ENCODE measurements at places on chromosomes 3 and 15.

DNA sequence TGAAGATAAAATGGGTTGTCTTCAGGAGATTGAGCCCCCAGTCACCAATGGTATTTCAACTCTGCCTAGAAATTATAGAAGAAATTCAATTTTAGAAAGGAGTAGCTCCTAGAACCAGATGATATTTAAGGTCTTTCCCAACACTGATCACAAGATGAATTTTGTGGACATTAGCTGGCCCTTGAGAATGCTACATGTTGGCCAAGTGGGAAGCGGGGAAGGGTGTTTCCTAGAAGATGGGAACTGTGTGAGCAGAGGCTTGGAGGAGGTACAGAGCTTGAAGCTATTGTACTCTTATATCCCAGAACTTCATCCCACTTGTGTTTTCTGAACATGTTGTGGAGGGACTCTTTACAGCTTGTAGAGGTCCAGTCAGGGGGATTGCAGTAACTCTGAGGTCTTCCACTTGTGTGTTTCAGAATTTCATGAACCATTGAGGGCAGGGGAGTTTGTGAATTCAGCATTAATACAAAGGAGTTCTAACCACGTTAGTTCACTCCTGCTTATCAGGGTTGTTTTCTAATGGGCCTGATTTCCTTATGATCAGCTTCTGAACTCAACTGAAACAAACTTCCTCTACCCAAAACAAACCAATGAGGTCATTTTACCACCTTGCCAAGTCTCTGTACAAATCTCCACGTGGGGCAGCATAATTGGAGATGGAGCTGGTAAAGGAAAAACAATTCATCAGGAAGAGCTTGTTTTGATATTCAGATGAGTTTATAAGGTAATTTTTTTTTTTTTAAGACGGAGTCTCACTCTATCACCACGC, 152.6 kb upstream of the TPM1 start:
- DNase-seq: no peak

DNA sequence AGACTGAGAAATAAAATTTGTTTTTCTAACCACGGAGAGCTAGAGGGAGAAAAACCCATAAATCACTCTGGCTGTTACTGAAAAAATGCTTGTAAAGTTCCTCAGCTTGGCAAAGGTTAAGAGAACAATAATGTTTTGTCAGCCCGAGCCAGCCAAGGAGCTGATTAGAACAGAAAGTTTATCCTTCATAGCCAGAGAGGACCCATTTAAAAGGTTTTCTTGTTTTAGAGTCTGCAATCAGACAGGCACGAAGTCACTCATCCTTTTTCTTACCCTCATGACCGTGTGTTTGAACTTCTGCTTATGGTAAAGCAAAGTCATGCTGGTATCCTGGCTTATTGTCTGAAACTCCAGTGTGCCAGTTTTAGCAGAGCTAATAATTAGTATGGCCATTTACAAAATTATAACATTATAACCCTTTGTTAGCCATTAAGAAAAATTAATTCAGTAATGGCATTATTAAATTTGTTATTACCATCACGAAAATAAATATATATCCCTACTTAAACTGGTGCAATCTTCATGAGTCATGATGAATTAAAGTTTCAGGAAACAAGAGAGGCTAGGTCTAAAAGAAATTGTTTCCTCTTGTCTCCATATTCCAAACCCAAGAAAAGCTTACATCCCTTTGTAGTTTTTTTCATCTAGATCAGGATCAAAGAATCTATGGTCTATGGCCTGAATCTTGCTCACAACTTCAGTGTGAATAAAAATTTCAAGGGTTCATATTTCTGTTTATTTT, 13.5 kb upstream of the STXBP5L start:
- DNase-seq: no peak

DNA sequence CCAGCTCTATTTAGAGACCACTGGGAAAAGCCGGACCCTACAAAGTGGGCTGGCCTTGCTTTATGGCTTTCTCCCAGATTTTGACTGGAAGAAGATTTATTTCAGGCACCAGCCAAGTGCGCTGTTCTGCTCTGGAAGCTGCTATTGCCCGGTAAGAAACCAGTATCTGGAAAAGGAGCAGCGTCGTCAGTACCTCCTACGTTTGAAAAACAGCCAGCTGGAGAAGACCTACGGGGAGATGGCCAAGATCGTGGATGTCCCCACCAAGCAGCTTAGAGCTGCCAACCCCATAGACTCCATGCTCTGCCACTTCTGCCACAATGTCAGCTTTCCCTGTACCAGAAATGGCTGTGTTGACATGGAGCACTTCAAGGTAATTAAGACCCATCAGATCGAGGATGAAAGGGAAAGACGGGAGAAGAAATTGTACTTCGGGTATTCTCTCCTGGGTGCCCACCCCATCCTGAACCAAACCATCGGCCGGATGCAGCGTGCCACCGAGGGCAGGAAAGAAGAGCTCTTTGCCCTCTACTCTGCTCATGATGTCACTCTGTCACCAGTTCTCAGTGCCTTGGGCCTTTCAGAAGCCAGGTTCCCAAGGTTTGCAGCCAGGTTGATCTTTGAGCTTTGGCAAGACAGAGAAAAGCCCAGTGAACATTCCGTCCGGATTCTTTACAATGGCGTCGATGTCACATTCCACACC, 60.9 kb downstream of the PXYLP1 start:
- no peak for DNase-seq

- no peak for DNase-seq
Measured at GRCh38 chr3:57036952-57037351, 23.5 kb upstream of the SPATA12 start.

DNA sequence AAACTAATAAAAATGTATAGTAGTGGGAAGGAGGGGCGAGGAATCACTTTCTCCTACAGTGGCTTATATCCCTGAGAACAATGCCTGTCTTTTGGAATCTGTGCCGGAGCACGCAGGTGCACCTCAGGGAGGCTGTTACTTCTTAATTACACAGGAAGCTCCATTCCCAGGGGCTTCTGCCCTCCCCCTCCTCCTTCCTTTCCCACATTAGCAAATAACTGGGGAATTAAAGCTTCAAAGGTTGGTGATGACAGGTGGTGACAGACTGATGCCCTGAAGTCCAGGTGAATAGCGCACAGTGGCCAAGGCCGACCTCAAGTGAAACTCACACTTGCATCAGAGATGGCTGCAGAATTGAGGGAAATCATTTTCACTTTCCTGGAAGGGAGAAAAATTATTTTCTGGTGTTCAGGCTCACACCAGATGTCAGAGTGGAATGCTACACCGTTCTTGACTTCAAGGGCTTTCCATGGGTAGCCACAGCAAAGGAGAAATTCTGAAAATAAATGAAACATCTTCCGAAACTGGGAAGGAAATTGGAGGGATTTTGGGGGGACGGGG, 3.7 kb downstream of the GRAMD2A start:
- no peak for DNase-seq

DNA sequence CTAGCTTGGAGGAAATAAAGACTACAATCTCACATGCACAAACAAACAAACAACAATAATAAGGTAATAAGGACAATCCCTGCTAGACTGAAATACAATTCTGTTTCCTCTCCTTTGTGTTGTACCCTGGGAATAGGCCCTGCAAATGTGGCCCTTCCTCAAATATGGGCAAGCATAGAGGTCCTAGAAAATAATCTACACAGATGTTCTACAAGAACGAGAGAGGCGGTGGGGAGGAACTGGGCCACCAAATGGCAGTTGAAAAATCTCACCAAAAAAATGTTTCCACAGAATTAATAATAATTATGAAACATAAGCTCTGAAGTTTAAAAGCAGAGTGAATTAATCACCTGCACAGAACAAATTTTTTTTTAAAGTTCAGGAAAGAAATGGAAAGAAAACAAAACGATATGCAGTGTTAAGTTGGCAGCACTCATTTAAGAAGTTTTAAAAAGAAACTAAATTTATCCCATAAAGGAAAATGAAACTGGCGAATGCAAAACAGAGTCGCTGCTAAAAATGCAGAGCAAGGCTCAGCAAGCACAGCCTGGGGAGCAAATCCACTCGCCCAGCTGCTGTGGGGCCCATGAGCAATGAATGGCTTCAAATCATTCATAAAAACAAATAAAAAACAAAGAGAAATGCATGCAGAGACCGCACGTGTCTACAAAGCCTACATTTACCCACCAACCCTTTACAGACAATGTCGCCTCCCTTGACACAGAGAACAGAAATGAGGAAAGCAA, 475.4 kb downstream of the OCA2 start:
- DNase-seq: no peak

DNA sequence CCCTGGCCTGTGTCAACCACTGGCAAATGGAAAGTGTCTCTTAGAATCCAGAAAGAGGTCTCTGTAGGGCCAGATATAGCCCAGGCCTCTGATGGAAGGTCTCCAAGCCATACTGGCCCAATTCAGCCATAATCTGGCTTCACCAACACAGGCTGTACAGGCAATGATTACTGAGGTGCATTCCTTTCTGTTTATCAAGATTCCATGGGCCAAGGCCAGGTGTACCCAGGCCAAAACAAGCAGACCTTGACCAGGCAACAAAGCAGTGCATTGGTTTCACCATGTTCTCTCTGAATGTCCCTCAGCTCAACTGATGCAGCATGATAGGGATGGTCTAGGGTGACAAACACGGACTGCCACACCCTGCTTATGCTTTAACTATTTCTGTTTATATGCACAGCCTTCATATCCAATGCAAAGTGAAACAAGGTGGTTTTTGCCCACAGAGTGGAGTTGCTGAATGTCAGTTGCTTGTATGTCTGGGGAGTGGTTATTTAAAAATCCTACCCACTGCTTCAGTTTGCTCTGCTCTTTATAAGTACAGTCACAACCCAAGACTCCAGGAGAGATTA, 25.2 kb downstream of the CCNL1 start:
- no peak for DNase-seq

GRCh38 chr3:94453864-94454263, 391.0 kb downstream of the NSUN3 start:
- DNase-seq: no peak

- DNase-seq: no peak
Measured at GRCh38 chr3:22951910-22952309, 251.2 kb upstream of the UBE2E2 start.

- no peak for DNase-seq
Measured at GRCh38 chr3:120652281-120652680, 29.8 kb downstream of the HGD start.

DNA sequence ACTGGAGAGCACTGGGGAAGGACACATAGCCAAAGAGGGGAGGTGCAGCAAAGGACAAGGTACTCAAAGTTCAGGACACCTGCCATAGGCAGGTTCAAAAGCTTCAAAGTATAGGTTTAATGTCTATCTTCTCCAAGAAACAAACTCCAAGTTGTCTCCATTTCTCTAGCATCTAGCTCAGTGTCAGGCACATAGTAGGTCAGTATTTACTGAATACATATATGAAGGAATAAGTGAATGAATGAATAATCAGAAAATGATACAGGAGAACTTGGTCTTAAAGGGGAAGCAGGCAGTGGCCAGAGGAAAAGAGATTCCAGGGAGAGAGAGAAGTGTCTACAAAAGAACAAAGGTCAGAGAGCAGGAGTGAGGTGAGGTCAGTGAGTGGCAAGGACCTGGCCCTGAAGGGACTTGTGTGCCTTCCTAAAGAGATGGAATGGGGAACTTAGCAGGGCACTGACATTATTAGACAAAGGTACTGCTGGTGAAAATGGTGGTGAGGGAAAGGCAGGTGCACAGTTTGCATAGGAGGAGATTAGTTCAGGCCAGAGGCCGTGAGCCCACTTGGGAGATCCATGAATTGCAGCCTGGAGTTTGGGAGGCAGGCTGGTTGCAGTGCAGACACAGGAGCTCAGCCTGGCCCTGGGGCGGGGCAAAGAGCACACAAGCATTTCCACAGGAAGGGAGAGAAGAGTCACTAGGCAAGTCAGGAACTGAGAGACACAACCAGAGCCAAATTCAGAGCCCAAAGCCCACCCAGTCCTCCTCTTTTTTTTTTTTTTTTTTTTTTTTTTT, 21.4 kb downstream of the TBC1D2B start:
- DNase-seq: no peak

DNA sequence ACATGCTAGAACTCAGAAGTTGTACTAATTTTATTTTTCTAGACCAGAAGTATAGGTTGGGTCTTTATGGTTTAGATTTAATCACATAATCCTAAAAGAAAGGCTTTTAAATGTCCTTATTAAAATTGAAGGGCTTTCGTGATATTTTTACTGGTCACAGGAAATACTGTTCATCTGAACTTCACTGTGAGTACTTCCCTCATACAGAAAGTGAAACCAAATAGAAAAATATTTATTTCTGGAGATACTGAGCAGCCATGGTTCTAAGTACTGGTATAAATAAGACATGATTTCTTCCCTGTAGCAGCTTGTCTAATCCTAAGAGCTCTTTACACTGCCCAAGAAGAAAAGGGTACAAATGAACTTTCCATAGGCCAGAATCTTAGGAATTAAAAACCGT, 2.0 kb downstream of the SNRK start:
- DNase-seq: no peak

DNA sequence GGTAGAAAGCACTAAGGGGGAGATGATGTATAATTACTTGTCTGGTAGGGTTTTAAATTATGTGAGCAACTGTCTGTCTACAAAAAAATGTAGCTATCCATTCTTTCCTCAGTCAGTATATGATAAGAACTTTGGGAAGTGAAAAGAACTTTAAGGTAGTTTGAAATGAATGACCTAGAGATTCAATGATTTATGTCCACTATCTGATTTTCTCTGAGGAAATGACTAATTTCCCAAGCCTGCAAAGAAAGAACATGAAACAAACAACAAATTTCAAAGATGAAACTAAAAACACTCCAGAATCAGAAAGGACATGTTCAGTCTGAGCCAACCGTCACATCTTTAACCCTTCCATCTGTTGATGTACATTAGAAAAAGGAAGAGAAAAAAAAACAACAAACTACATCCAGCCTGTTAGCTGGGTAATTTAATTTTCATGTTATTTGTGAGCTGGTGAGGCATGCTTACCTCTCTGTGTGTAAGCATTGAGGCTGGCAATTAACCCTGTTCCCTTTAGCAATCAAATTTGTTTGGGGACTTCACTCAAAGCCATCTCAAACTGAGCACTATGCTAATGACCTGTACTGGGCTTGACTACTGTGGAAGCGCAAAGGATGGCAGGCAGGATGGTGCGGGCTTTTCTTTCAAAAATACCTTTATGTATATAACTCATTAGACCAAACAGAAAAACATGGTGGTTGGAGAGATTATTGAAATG, 220.1 kb downstream of the TUSC7 start:
- no peak for DNase-seq

Measured in NCI-H187 (cell line).